ENCODE measurements at places on chromosomes 6 and 20.

GRCh38 chr20:2131366-2131765, 29.7 kb downstream of the STK35 start:
- DNase-seq = no peak

- DNase-seq = peak; percentile 53
These were observed 401.0 kb downstream of the PAX1 start for GRCh38 chr20:22106308-22106938.

DNA sequence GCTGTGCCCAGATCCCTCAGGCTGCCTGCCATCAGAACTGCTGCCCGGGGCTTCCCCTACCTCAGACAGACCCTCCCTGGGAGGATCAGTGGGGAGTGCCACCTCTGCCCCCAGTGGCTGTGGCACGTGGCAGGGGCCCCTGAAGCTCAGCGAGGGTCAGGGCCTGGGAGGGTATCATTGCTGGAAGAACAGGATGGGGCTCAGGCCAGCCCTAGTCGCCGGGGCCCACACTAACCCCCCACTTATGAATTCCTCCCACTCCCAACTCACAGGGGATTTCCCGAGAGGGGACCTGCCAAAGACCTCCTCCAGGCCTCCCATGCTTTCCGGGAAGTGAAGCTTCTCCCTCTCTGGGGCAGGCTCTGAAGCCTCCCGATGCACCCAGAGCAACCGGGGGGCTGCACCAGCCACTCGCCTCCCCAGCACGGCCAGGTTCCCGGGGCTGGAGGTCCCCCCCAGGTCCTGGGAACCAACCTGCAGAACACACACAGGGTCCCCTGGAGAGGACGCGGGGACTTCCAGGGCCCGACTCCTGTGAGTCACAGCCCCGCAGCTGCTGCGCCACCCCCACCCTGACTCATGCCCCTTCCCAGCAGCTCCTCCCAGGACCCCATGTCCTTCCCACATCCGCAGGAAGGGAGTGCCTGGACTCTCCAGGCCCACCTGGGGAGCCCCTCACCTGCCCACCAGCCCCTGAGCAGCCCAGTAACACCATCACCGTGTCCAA, 2.5 kb downstream of the TNFRSF6B start:
- no peak for DNase-seq

DNA sequence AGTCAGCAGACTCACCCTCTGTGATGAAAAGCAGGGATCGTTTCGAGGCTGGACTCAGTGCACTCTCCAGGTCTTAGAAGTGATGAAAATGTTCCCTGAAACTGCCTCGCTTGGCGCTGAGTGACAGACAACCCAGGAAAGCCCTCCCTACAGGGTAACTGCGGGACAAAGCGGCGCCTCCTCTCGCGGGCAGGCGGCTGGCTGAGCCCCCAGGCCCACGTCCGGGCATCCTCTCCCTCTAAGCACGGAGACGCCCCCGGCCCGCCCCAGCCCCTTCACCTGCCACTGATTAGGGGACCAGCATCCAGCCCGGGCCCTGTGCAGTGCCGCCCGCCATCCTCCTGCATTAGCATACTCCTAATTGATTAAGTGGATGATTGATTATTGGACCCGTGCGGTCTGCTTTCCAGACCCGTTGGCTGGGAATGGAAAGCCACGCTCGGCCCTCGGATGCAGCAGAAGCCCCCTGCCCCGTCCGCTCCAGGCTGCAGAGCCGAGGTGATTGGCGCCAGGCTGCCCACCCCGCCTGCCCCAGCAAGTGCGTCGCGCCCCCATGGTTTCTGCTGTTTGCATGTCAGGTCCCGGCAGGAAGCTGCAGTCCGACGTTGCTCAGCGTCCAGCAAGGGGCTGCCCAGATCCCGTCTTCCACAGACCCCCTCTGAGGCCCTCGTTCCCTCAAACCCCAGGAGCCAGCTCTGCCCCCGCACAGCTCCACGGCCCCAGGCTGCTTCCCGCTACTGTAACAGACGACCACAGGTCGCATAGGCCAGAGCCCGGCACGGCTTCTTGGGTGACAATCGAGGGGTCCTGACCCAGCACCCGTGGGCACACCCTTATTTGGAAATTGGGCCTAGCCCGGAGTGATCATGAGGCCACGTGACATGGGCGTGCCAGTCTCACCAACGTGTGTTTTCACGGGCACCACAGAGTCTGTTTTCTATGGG, 131.6 kb downstream of the DLL1 start:
- DNase-seq = no peak

GRCh38 chr6:33824461-33825154, 20.8 kb upstream of the MLN start:
- no peak for DNase-seq

DNA sequence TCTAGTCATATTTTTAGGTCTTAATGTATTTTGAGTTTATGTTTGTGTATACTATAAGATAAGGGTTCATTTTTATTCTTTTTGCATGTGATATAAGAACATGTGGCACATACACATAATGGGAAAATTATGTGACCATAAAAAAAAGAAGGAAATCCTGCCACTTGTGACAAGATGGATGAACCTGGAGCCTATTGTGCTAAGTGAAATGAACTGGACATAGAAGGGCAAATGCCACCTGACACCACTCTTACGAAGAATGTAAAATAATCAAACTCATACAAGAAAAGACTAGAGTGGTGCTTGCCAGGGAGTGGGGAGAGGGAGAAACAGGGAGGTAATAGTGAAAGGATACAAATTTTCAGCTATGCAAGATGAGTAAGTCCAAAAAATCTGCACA, 126.1 kb downstream of the PLEKHG1 start:
- DNase-seq = no peak

GRCh38 chr6:138550346-138550767, 51.1 kb upstream of the NHSL1 start:
- DNase-seq = no peak

DNA sequence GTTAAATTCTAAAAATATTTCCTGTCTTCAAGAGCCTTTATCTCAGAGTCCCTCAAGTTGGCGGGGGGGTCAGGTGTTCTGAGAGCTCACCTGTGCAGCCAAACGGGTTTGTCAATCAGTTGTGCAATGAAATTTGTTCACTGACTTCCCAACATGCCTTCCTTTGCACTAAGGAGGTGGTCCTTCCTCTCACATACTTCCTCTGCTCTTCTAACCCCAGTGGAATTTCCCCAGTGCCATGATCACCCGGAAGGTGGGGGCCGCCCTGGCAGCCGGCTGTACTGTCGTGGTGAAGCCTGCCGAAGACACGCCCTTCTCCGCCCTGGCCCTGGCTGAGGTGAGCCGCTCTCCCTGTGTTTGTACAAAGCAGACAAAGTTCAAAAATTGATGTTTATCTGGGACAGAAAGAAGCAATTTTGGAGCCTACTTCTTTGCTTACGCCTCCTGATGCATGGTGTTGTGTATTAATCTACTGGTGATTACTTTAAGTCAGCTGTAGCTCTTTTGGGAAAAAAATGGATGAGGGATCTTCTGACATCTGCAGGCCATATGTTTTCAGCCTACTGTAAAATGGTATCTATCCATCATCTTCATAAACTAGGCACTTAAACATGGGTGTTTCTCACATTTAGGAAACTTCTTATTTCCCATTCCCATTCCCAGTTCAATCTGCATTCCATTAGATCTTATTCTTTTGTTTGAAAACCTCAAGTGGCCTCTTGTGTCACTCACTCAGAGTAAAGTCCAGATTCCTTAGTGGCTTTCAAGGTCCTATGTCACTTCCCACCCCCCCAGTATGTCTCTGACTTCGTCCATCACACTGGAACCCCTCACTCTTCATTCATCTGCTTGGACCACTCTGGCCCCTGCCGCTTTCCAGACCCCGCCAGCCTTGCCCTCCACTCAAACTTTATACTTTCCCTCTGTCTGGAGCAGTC, 10.1 kb downstream of the ALDH5A1 start:
- no peak for DNase-seq

Data from Jurkat, Clone E6-1 (cell line).